T-helper 1 cell (primary cell): ENCODE measurements at places on chromosomes 12 and 14.
A peak's percentile ranks its signal among the peaks of the same experiment; 100 is the strongest.

DNA sequence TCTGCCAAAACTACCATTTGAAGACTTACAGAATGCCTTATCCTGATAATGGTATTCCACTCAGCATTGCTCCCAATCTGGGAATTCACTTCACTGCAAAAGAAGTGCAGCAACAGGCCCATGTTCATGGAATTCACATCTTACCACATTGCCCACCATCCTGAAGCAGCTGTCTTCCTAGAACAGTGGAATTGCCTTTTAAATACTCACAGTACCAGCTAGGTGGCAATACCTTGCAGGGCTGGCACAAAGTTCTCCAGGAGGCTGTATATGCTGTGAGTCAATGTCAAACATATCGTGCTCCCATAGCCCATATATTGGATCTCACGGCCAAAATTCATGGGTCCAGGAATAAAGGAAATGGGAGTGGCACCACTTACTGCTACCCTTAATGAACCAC, 83.8 kb upstream of the PLEKHG7 start:
- DNase-seq, result no peak

DNA sequence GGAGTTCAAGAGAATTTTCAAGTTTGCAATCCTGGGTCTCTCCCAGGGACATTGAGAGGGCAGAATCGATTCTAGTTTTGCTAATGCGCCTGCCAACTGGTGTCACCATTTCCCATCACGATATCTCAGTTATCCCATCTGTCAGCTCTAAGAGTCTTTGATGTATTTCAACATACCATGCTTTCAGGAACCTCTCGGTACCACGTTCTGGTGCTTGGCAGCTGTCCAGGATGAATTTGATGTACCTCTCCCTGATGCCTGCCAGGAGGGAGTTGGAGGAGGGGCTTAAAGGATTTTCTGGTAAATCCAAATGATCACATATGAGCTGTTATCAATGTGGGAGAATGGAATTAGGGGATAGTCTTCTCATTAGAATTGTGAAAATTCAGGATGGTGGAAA, 332.5 kb downstream of the RGS6 start:
- DNase-seq, result no peak

- no peak for DNase-seq
Measured at GRCh38 chr12:47709237-47709636, 3.4 kb upstream of the RPAP3 start.

DNA sequence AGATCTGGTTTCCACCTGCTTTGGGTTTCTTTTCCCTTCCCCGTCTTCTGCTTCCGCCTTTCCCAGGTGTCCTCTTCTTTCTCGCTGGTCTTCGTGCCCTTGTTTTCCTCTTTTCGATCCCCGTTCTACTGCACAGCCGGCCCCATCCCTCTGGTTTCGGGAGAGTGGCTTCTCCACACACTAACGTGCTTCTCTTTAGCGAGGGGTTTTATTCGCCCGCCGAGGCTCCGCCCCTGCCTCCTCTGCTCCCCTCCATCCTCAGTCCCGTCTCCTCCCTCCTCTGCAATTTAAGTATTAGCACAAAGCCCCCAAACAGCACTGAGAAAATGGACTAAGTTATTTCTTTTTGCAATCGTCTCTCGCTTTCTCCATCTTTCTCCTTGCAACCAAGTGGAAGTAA, at the start of gene SLC7A8:
SLC7A8 (minus strand) TSS at position 182 of the 400 bp plus-strand sequence. CDS start 746 bp downstream, outside the sequence.
- peak; percentile 15 for DNase-seq

DNA sequence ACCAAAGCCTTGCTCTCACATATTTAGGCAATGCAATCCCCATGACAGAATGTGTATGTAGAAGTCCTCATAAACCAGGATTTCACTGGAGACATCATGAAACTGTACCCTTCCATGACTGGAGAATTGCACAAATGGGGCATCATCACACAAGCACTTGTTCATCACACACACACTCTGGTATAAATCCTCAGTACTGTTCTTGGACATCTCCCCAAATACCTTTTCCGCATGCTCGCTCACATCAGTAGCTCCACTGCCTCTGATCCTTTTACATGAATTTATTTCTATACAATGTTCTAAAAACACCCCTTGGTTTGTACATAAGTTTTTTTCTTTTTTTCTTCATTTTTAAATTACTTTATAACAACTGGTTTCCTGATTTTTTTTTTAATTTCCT, 3.3 kb upstream of the ING4 start:
- no peak for DNase-seq

GRCh38 chr12:4164559-4165558, 108.7 kb upstream of the CCND2 start:
- DNase-seq, result no peak

- DNase-seq, result no peak
Measured at GRCh38 chr14:72613231-72613974, 280.5 kb downstream of the DPF3 start.

GRCh38 chr14:74634964-74635363, 22.9 kb upstream of the LTBP2 start:
- DNase-seq, result no peak

DNA sequence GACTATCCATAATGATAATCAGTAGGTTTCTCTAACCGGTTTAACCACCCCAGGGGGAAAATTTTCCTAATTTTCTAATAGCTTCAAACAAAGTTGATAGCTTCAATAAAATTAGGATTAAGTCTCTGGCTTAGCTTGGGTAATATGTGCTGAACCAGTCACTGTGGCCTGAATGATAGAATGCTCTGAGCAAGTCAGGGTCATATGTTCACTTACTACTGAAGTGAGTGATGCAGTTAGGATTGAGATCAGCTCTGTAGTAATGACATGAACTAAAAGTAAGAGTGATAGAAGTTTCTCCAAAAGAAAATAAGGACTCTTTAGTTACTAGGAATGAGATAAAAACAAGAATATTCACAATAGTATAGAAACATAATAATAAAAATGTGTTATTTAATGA, 32.6 kb downstream of the ETNK1 start:
- DNase-seq, result no peak

- no peak for DNase-seq
Measured at GRCh38 chr14:99280066-99280731, 8.2 kb upstream of the BCL11B start.

- no peak for DNase-seq
Measured at GRCh38 chr12:90339837-90340236, 615.1 kb downstream of the CCER1 start.

DNA sequence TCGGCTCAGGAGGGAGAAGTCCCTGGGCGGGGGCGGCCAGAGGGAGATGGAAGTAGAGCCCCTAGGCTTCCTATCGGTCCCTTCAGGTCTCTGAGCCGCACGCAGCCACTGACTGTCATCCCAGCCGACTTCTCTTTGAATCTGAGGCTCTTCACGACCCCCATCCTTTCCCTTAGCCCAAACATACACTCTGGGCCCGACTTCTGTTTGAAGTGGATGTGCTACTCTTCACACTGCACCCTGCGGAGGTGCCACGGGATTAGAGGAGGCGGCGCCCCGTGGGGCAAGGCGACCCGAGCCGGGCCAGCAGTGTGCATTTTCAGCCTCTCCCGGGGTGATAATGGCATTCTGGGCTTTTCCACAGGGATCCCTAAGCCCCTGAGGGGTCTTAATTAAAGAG, 6.0 kb upstream of the DACT1 start:
- no peak for DNase-seq

DNA sequence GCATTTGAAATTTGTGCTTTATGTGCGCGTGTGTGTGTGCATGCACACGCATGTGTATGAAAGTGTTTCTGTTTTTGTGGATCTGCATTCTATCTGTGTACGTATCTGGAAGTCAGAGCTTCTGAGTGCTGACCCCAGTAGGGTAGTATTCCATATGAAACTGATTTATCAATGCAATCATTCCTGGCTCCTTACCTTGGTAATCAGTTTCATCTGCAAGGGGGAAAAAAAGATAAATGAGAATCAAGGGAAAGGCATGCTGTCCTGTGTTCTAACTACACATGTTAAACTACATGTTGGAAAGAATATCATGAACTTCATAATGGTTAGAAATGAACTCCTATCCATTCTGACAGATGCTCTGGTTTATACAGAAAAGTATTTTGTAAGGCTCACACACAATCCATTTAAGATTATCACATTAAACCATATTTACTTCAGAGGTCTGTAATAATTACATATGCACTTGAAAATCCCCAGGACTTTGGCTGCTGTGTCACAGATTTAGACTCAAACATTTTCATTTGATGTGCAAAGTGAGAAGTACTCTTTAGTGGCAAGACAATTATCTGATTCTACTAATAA, 276.1 kb upstream of the LMO3 start:
- DNase-seq, result no peak

- DNase-seq, result peak; percentile 39
Measured at GRCh38 chr12:89353823-89354611, 1.7 kb upstream of the DUSP6 start.

GRCh38 chr12:50129290-50129689, 17.3 kb downstream of the COX14 start:
- no peak for DNase-seq

DNA sequence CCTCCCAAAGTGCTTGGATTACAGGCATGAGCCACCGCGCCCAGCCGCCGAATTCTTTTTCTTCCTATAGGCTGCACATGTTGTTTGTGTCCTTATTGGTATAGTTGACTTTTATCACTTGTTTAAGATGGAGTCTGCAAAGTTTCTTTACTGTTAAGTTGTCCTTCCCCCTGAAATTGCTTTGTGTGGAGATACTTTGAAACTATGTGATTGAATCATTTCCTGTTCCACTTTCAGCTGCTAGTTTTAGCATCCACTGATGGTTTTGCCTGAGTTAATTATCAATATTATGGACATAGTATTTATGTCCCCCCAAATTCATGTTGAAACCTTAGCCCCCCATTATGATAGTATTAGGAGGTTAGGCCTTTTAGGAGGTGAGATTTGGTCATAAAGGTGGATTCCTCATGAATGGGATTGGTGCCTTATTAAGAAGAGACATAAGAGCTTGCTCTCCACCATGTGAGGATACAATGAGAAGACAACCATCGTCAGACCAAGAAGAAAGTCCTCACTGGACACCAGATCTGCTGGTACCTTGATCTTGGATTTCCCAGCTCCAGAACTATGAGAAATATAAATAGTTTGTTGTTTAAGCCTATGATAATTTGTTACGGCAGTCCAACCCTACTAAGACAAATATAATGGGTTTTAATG, 34.9 kb downstream of the PPHLN1 start:
- DNase-seq, result no peak

GRCh38 chr12:13062669-13063068, 18.5 kb downstream of the FAM234B start:
- DNase-seq, result no peak

DNA sequence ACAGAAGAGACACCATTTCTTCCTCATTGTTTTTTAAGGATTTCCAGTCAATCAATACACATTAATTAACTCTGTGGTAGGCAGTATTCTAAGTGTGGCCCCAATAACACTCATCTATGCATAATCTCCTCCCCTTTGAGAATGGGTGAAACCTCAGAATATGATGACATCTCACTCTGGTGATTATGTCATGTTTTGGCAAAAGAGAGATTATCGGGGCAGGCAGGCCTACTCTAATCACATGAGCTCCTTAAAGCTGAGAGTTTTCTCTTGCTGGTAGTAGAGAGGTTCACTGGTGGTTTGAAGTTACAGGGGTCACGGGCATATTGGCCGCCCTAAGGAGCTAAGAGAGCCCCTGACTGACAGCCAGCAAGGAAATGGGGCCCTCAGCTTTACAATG, 7.1 kb upstream of the LGMN start:
- no peak for DNase-seq

- DNase-seq, result no peak
Measured at GRCh38 chr14:78840898-78841297, 670.7 kb downstream of the NRXN3 start.

GRCh38 chr14:63654346-63654745, 12.7 kb upstream of the WDR89 start:
- no peak for DNase-seq

GRCh38 chr12:103883908-103884307, 42.9 kb upstream of the NT5DC3 start:
- no peak for DNase-seq

GRCh38 chr12:78865516-78865915, 942 bp downstream of the SYT1 start:
- DNase-seq, result no peak

DNA sequence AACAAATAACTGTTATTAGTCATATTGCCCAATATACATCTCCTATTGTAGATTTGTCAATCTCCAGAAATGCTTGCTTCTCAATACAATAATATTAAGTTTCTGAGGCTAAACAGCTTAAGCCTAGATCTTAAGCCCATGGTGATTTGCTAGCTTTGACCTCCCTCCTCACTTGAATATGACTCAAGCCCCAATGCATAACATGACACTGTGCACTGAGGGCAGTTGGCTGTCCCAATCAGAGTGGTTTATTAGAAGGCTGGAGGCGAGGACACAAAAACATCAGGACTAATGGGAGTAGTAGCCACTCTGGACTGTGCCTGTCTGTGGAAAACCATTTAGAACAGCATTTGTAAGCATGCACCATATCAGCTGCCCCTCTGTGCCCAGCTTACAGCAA, 81.1 kb upstream of the GTF2A1 start:
- DNase-seq, result no peak

GRCh38 chr14:58865514-58866281, 227.9 kb downstream of the DACT1 start:
- no peak for DNase-seq

- DNase-seq, result no peak
Measured at GRCh38 chr12:23944067-23944466, 5.4 kb downstream of the SOX5 start.

DNA sequence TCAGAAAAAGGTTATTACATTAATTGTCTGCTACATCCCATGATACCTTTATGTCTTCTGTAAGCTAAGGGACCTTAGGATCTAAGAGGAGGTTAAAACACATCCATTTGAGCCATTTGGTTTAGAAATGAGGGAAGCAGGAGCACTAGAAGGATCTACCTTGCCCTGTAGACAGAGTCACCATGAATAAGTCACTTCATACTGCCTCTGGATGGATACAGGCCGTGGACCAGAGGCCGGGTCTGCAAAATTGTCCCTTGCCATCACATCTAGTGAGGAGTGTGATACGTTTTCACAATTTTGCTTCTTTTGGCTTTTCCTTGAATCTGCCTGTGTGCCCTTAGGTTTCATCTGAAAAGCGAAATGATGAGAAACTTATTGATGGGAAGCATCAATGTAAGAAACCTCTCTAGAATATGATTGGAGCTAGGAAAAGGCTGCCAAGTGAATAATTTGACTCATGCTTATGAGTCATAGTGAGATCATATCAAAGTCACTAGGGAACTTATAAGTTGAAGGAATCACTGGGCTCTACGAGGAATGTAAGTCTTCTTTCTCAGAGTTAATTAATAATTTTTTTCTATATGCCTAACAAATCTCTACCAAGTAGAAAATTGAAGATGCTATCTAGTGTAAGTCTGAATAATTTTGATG, 10.8 kb downstream of the GLRX5 start:
- DNase-seq, result no peak

- DNase-seq, result no peak
Measured at GRCh38 chr14:81565441-81566290, 32.0 kb upstream of the SEL1L start.

GRCh38 chr12:42217656-42218055, 20.4 kb downstream of the YAF2 start:
- DNase-seq, result no peak

DNA sequence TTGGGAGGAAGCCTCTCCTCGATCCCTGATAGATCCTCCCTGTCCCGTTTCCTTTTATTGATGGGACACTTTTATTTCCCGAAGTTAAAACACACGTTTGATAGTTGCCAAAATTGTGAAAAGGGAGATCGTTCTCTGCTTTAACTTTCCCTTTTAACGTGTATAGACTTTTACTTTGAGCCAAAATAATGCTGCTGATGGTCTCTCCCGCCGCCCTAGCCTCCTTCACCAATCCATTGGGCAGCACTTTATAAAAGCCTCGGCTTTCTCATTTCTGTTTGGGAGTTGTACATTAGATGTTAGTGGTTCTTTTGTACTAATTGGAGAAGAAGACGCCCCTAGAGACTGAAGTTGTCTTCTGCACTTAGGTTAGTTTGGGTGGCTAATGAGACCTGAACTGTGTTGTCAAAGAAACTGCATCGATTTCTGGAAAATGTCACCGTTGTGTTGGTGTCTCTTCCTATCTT, 1.4 kb downstream of the TMTC2 start:
- peak; percentile 13 for DNase-seq
